Stimulated activated CD4-positive, alpha-beta T cell treated with anti-CD3 and anti-CD28 coated beads, TNF-alpha, amount 100 ng/mL, for 1 hour (primary cell): ENCODE measurements at places on chromosomes 2 and 18.

DNA sequence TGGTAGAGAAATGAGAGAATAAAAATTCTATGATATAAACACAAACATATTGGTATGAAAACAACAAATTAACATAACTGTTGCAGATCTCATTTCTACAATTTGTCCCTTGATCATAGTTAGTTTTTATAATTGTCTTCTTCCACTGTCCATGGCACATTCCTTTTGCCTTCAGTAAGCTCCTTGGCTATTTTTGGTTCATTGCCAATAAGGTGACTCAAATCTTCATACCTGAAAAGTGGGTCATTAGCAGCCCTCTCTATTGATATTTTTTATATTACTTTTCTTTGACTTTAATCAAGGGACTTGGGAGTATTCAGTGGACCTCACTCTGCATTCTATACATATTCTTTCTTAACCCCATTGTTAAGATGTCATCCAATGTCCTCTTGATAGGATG is 552.9 kb downstream of the TDRD15 start:
- DNase-seq = no peak

DNA sequence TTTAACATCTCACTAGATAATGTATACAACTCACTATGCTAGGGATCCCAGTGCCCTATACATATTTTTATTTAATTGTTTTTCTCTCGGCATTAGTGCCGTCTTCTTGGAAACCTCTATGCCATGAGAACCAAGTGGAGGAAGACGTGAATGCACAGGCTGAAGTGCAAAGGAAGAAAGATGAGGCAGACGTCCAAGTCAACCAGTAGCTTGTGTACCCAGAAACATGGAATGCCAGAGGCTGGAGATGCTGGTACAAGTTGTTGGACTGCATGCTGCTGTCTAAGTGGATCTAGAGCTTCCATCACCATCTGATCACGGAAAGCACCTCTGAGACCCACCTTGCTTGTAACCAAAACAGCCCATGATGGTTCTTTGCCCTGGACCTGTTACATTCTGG is 12.5 kb upstream of the GEMIN6 start:
- DNase-seq = no peak

DNA sequence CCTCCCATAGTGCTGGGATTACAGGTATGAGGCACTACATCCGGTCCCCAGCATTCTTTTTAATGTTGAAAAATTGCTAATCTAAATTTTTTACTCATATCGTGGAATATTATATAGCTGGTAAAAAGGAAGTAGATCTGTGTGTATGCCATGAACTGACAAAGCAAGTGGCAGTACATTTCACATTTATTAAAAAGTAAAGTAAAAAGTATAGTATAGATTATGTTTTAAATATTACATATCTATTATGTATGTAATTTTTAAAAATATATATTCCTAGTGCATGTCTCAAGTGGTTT is 25.1 kb downstream of the PLEKHB2 start:
- DNase-seq = no peak

DNA sequence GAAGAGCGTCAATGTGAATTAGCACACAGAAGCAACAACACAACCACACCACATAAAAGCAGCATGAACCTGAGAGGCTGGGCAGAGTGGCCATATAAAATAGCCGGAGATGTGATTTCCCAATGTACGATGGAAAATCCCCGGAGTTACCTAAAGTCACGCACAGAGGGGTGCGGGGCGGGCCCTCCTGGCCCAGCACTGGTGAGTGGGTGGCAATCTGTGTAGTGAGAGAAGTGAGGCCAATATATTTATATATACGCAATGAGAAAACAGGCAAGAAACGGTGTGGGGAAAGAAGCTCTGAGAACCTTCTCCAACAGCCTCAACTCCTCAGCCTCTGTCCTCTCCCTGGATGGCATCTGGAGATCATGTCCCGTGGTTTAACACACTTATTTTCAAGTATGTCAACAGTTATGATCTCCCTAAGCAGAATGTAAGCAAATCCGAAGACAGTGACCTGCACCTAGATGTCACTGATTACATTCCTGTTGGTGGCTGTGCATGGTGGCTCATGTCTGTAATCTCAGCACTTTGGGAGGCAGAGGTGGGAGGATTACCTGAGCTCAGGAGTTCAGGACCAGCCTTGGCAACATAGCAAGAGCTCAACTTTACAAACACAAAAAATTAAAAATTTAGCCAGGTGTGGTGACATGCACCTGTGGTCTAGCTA is 41.6 kb downstream of the CRACDL start:
- DNase-seq = no peak

GRCh38 chr2:215032153-215032552 is 106.3 kb downstream of the ABCA12 start:
- DNase-seq = no peak

GRCh38 chr18:79803611-79804051 is 5.9 kb downstream of the KCNG2 start:
- DNase-seq = no peak

- no peak for DNase-seq
Observed at GRCh38 chr18:32156855-32157254, 33.0 kb upstream of the MEP1B start.

GRCh38 chr18:70469916-70470315 is 181.1 kb downstream of the SOCS6 start:
- DNase-seq = no peak

- no peak for DNase-seq
Observed at GRCh38 chr2:239204876-239205468, 195.8 kb downstream of the HDAC4 start.

DNA sequence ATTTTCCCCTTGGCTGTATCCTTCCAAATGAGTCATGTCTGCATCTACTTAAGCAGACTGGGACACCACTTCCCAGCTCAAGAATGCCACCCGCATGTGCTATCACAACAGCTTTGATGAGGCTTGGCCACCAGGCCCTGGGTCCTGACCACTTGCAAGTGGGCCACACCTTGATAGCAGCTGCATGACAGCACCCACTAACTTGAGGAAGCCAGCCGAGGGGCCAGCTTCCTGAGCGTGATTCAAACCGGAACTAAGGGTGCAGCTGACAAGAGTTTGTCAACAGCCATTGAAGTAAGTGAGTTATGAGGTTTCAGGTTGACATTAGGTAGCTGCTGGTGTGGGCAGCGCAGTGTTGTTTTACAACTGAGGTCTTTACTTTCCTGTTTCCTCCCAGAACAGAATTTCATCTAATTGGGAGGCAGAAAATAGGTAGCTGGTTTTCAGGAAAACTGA is 54.4 kb downstream of the EPHA4 start:
- peak; percentile 31 for DNase-seq

DNA sequence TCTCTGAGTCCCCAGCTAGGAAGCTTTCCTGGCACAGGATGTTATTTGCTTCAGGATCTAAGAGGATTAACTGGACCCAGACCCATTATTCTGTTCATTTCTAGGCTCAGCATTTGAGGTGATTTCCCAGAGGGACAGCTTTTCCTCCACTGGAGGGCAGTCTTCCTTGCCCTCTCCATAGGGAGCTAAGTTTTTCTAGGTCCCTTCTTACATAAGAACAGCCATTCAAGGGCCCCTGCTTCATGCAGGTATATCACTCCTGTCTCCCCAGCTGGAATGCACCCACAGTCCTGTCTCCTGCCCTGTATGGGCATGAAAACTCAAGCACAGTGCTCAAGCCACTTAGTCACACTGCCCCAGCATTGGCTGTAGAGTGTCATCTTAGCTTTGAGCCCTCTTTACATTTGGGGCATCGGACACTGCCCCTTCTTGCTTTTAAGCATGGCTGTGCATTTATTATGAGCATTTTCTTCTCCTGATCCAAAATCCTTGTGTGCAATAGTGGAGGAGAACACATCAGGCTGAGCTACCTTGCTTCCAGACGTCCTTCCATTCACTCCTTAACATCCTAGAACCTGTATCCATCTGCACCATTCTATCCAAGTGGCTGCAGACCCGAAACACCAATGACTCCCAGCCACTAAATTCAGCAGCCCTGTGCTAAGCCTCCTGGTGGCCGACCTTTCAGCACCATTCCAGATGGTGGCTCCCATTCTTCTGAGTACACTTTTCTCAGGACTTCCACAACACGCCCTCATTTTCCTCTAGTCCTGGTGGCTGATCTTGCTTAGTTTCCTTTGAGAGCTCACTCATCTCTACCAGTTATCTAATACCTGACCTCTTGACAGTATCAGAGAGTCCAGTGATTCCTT is 80.0 kb downstream of the COPS8 start:
- DNase-seq = no peak

GRCh38 chr2:181178130-181178529 is 197.7 kb downstream of the UBE2E3 start:
- DNase-seq = no peak

DNA sequence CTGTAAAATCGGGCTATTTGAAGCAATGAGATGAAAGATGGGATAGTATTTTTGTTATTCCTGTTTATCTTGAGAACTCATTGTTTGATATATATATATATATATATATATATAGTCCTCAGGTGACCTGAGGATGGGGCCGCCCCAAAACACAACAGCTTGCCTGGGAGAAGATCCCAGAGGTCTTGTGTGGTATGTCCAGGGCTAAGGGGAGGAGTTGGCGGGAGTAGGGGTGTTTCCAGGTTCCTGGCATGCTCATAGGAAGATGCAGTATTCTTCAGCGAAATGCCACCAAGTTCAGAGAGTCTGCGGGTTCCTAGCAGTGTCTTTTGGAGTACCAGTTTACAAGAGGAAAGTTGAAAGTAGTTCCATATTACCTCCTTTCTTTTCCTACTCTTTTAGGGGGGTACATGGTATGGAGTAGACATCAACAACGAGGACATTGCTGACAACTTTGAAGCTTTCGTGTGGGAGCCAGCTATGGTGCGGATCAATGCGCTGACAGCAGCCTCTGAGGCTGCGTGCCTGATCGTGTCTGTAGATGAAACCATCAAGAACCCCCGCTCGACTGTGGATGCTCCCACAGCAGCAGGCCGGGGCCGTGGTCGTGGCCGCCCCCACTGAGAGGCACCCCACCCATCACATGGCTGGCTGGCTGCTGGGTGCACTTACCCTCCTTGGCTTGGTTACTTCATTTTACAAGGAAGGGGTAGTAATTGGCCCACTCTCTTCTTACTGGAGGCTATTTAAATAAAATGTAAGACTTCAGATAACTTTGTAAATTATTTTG is 18.3 kb downstream of the CCT7 start:
- DNase-seq = no peak

DNA sequence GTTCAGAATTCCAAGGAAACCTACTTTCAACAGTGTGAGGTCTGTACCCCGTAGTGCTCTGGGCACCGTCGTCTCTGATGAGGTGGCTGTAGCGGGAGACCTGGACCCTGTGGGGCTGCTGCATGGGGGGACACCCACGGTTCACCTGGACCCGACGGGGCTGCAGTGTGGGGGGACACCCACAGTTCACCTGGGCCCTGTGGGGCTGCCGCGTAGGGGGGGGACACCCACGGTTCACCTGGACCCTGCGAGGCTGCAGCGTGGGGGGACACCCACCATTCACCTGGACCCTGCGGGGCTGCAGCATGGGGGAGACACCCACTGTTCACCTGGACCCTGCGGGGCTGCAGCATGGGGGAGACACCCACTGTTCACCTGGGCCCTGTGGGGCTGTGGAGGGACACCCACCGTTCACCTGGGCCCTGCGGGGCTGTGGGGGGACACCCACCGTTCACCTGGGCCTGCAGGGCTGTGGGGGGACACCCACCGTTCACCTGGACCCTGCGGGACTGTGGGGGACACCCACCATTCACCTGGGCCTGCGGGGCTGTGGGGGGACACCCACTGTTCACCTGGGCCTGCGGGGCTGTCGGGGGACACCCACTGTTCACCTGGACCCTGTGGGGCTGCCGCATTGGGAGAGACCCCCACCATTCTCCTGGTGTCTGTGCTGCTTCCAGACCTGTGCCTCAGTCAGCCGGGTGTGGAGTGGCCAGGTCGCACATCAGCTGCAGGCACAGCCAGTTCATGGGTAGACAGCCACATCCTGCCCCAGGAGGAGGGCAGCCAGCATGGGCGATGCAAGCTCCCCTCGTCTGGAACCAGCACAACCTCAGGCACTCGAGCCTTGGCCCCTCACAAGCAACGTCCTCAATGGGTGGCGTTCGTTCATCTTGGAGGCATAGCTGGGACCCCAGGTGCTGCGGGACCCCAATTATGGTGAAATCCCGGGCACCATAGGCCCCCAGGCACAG is 114.5 kb downstream of the TMEM18 start:
- DNase-seq = no peak

- DNase-seq = no peak
Observed at GRCh38 chr2:85655961-85656417, 12.0 kb downstream of the SFTPB start.

DNA sequence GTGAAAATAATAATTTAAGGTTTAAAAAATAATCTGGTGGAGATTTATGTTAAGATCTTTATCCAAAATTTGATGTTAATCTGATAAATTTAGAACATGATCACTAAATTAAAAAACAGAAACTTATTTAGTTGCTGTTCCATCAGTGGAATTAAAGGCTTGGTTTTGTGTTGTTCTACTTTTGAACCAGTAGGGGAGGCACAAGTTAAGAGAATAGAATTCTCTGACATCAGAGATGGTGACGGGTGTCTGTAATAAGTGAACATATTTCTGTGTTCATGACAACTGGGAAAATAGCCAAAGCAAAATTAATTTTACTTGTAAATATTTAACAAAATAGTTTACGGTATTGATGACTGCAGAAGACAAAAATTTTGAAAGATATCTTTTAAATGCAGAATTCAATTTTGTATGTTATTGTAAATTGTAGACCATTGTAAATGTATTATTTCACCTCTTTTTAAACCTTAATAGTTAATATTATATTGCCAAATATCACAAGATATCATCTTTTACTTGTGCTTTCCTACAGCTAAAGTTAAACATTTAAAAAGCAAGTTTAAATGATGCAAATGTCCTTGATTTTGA is 106.0 kb downstream of the UBR3 start:
- DNase-seq = no peak

- no peak for DNase-seq
Observed at GRCh38 chr2:103792042-103792441, 1030.2 kb downstream of the TMEM182 start.

GRCh38 chr18:58247363-58247834 is 203.4 kb downstream of the NEDD4L start:
- no peak for DNase-seq

GRCh38 chr18:61402726-61403125 is 69.5 kb downstream of the CDH20 start:
- no peak for DNase-seq
